ENCODE measurements at places on chromosomes 13 and 19. TPM values are rescaled to one million over a fixed set of nuclear protein-coding genes. Genes with fewer than 3 reads are reported as not detected.
A peak's percentile ranks its signal among the peaks of the same experiment; 100 is the strongest.

- DNase-seq: peak; percentile 75
Measured at GRCh38 chr13:49308921-49309408, 61.2 kb downstream of the CDADC1 start.

DNA sequence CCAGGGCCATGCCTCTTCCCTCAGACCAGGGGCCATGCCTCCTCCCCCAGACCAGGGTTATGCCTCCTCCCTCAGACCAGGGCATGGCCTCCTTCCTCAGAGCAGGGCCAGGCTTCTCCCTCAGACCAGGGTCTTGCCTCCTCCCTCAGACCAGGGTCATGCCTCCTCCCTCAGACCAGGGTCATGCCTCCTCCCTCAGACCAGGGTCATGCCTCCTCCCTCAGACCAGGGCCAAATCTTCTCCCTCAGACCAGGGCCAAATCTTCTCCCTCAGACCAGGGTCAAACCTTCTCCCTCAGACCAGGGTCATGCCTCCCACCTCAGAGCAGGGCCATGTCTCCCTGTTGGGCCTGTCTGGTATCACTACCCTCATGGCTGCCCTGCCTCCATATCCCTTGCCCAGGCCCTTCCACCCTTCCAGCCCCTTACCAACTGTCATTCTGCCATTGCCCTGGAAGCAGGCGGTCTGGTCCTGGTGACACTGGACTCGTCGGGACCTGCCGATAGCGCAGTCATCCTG lies 4.2 kb downstream of the LYPD5 start:
- no peak for DNase-seq

GRCh38 chr13:97005625-97006262 lies 11.5 kb upstream of the OXGR1 start:
- DNase-seq: no peak

DNA sequence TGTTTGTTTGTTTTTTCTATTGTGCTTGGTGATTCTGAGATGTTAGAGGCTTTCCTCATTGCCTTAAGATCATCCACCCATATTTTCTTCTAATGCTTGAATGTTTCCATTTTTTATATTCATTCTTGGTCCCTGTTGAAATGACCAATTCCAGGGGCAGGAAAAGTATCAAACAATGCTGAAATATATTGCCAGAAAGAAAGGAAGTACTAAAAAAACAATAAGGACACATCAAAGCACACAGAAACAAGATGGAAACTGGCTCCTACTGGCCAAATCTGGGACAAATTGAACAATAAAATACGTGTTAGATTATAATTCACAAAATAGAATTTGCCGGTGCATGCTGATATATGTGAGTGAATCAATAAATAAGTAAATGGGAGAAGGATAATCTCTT lies 23.9 kb downstream of the ZDHHC20 start:
- no peak for DNase-seq

DNA sequence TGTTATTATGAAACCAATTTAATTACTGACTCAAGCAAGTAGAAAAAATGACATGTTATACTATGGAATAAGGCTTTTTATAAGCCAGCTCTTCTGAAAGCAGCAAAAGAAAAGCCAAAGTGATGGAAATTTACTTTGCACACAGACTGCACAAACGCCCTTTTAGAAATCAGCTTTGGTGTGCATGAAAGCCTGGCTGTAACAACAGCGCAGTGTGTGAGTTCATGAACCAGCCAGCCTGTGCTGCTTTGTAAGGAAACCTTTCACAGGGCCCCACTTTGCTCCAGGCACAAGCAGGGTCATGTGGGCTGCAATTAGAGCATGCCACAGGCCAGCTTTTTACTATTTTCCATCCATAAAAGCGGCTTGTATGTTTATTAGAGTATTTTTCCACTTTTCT lies 13.6 kb upstream of the IFT88 start:
- no peak for DNase-seq

- DNase-seq: peak; percentile 72
Measured at GRCh38 chr19:2949939-2950285, 5.1 kb upstream of the ZNF77 start.

GRCh38 chr19:40576585-40577451 lies at the start of gene SHKBP1:
SHKBP1 (plus strand) TSS chr19:40576873; CDS start chr19:40576900, 27 bp downstream.
- peak; percentile 95 for DNase-seq

The ZNF77 gene
- 1.7 TPM for total RNA-seq

The PLVAP gene
- 83.7 TPM for total RNA-seq

The SHANK1 gene
- 1.8 TPM for total RNA-seq

The GADD45GIP1 gene
- 58.7 TPM for total RNA-seq
